GM13976 (cell line): ENCODE measurements at places on chromosomes 2 and 18.

DNA sequence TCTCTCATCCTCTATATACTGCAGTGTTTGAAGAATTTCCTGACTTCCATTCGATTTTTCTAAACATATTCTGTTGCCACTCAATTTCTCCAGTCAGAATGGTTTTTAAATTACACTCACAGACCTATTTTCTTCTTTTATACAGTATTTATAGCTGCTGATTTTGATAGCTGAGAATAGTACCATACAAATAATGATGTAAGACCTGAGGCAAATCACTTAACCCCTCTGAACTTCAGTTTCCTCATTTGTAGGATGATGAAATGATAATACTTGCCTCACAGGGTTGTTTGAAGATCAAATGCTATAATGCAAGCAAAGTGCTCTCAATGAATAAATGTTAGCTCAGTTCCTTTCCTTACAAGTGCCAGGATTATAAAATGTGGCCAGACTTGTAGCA lies 241.8 kb downstream of the CPS1 start:
- DNase-seq: no peak

DNA sequence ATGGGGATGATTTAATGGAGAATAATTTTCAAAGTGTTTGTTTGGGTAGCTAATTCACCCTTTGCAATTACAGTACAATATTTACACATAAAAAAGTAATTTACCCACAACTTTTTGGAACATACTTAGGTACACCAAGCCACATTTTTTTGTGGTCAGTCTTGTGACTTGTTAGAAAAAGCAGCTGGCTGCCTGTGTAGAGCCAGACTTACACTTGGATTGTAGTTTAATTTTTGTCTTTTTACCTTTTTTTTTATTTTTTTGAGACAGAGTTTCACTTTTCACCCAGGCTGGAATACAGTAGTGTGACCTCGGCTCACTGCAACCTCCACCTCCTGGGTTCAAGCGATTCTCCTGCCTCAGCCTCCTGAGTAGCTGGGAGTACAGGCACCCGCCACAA lies 45.4 kb downstream of the RALBP1 start:
- DNase-seq: no peak

- no peak for DNase-seq
Observed at GRCh38 chr18:28725876-28726275, 548.9 kb upstream of the CDH2 start.

GRCh38 chr2:189116087-189116486 lies 63.5 kb downstream of the COL5A2 start:
- DNase-seq: no peak
